ENCODE measurements at places on chromosomes 2 and 18.
A peak's percentile ranks its signal among the peaks of the same experiment; 100 is the strongest.

GRCh38 chr2:205827809-205828365 is 145.6 kb downstream of the NRP2 start:
- DNase-seq: no peak

DNA sequence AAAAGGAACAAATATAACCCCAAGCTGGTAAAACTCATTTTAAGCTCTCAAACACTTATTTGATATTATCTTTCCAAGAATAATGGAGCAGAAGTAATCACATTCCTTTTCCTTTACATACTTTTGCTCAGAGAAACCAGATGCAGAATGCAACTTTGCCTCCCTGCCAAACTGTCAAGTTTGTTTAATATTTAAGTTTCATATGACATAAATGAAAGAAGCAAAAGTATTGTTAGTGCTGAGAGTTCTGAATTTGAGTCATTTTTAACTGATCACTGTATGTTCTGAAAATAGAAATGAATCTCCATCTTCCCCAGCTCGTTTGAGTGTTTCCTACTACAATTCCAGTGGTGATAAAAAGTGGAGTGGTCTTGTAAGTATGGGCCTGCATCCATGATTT is 423.4 kb downstream of the PID1 start:
- DNase-seq: no peak

- DNase-seq: no peak
These were observed 23.6 kb upstream of the GMCL1 start for GRCh38 chr2:69805887-69806286.

- no peak for DNase-seq
These were observed 444.7 kb upstream of the TNP1 start for GRCh38 chr2:217304582-217304981.

DNA sequence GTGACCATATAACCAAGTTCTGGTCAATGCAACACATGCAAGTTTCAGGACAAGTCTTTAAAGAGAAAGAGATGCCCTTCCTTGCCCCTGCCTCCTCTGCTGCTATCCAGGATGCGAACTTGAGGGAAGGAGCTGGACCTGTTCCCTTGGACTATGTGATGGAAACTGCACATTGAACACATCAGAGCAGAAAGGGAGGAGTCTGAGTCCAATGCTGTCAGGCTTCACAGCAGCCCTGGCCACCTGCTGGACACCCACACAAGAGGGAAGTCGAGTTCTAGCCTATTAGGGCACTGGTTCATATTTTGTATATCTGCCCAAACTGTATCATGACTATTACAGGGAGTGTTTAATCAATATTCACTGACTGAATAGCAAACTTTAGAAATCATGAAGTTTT is 38.3 kb upstream of the TEX51 start:
- no peak for DNase-seq

DNA sequence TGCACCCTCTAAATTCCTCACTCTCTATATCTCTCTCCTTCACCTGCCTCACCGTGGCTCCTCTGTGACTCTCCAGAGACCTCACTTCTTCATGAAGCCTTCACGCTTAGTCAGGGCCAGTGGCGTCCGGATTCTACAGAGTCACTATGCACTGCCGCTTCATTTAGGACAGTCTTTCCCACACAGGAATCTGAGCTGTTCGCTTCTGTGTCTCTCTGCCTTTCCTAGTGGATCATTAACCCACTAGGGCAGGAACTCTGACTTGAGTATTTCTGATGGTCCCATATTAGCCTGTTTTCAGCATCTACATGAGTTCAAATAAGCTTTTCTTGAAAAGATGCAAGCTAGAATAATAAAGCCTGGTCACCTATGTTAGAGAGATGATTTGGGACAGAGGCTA is 180.2 kb upstream of the DOK6 start:
- DNase-seq: no peak

DNA sequence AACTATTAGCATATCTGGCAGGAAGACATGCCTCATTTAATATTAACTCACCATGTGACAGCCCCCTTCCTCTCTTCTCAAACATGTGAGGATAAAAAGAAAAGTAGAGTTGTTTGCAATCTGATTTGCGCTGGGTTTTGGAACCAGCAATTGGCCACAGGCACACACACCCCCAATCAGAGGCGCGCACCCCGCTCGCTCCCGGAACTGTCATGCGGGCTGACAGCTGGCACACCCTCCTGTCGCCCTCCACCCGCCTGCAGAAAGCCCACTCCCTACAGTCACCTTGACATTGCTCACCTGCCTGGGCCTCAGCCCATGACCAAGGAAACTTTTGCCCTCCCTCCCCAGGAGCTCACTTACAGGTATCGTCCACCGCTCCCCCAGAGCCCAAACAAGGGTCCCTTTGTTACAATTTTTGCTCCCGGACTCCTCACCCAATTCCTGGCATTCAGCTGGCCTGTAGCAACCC is 1.1 kb downstream of the COBLL1 start:
- DNase-seq: peak; percentile 41

DNA sequence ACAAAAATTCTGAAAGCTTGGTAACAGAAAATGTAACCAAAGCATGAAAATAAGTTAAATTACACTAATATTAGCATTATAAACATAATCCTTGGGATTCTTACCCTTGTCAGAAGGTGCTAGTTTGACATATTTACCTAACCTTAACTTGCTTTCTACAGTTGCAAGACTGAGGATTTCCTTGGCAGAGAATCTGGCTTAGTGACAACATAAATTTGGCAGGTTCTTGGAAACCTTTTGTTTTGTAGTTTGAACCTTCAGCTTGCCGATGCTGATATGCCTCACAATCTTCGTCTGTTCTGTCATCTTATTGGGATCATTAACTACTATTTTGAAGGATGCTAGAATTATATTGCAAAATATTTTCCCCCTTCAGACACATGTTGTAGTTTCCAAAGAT is 3.4 kb downstream of the XIRP2 start:
- no peak for DNase-seq

DNA sequence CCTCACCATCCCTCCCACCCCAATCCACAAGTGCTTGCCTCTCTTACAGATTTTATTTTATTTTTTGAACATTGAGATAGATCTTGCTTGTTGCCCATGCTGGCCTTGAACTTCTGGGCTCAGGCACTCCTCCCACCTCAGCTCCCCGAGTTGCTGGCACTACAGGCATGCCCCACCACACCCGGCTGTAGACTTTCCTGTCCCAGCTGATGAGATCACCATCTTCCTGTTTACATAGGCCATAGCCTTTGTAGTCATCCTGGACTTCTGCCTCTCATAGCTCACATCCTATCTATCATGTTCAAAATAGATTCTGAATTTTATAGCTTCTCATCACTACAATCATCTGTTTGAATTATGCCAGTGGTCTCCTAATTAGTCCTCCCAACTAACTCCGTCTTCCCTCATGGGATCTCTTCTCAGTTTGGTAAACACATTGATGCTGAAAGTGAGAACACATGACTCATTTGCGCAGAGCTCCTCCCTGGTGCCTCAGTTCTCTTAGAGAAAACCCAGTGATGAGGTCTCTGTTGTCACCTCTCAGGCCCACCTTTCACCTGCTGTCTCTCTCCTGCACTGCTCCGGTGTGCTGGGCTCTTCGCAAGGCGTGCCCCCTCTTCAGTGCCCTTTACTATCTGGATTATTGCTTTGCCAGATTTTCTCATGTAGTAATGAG is 243.0 kb downstream of the ZNF407 start:
- DNase-seq: peak; percentile 82

GRCh38 chr2:84969511-84970209 is 1.3 kb upstream of the KCMF1 start:
- peak; percentile 36 for DNase-seq

DNA sequence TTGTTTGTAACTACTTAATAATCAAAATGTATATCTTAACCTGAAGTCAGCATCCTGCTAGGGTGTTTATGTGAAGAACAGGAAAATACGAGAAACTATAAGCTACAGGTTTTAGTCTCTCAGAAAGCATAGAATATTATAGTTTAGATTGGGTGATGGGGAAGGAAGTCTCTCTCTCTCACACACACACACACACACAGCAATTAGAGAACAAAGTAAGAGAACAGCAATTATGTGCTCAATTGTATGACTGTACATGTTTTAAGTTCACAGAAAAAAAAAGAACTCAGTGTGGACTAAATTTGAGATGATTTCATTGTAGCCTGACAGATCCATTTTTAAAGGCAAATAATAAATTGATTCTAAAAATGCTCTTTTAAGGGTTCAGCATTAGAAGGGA is 94.3 kb upstream of the ZNF516 start:
- DNase-seq: no peak

GRCh38 chr18:295756-296490 is 28.1 kb upstream of the THOC1 start:
- peak; percentile 12 for DNase-seq

GRCh38 chr2:195318440-195319111 is 338.4 kb upstream of the SLC39A10 start:
- peak; percentile 48 for DNase-seq

DNA sequence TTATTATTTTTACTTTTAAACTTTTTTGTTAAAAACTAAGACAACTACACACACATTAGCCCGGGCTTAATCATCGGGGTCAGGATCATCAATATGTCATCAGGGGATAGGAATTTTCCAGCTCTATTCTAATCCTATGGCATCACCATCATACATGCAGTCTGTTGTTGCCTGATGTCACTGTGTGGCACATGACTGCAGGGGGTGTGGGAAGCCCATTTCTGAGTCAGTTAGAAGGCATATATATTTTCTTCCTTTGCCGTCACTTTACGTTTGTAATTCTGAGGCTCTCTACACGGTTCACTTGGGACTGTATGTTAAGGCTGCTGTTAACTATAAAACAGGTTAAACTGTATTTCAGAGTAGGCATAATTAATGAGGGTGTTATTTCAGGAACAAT is 144.4 kb upstream of the ITGA6 start:
- peak; percentile 73 for DNase-seq

- peak; percentile 7 for DNase-seq
These were observed 26.2 kb downstream of the R3HDM1 start for GRCh38 chr2:135557530-135557929.

DNA sequence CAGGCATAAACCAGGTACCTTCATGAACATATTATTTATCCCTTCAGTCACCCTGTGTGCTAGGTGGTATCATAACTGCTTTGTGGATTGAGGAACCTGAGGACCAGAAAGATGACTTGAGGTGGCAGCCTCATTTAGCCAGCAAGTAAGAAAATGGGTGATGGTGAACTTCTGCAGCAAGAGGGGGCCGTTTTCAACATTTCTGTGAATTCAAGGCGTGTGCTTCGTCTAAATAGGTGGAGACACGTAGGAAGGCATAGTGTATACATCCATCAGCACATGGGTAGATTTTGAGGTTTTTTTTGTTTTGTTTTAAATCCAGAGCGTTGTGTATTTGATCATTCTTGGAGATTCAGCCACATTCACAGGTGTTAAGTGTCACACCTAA is 118.7 kb downstream of the SPTBN1 start:
- DNase-seq: no peak

DNA sequence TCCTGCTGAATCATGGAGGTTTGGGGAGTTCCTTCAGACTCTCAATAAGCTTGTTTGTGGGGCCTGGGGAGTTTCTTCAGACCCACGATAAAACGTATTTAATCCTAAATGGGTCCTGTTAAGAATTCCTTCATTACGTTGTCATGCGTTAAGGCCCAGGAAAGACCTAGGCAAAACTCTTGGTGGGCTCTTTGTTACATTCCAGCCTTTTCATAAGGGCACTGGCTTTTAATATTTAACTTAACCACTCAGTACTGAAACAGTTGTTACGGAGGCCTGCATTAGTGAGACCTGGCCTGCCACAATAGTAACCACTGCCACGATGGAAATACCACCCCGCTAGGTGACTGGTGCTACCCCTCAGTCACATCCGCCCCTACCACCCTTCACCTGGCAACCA is 17.5 kb upstream of the BIN1 start:
- DNase-seq: no peak

DNA sequence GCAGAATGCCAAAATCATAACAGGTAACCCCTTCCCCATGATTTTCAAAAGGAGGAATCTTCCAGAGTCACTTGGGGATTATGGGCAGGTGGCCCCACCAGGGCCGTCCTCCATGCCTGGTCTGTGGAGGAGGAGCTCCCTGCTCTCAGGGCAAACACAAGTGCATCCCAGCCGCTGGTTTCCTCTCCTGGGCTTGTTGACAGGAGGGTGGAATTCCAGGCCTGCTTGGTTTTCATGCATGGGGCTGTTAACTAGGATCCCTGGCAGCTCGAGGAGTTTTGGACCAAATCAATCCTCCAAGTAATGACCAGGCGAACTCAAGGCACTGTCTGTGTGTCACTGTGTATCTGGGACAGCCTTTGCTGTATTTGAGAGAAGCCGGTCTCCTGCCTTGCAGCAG is 45.3 kb downstream of the FOSL2 start:
- no peak for DNase-seq

Data from M059J (cell line).